ENCODE measurements at places on chromosomes 7 and 10. TPM values are rescaled to one million over a fixed set of nuclear protein-coding genes. Genes with fewer than 3 reads are reported as not detected.

SCIN gene
- polyA plus RNA-seq, result 122 TPM

AKR1C2 gene
- 39.3 TPM for polyA plus RNA-seq

ARMC3 gene
- 12.7 TPM for polyA plus RNA-seq

LRRTM3 gene
- 0.55 TPM for polyA plus RNA-seq

GRCh38 chr7:40915071-40915470, 780.3 kb downstream of the SUGCT start:
- DNase-seq, result no peak

NSUN6 gene
- 27.9 TPM for polyA plus RNA-seq

POLR1F gene
- polyA plus RNA-seq, result 23.2 TPM

GRCh38 chr7:112422842-112423496, 27.3 kb upstream of the IFRD1 start:
- no peak for DNase-seq

GRCh38 chr7:18474944-18475343, 20.6 kb upstream of the HDAC9 start:
- DNase-seq, result no peak

PRKAG2 gene
- polyA plus RNA-seq, result 6.1 TPM

- DNase-seq, result no peak
These were observed 572 bp downstream of the ATP5MF start for GRCh38 chr7:99465421-99465768.

GRCh38 chr10:116470768-116471415, 43.2 kb downstream of the PNLIPRP3 start:
- no peak for DNase-seq

GRCh38 chr7:42106562-42106961, 130.4 kb downstream of the GLI3 start:
- DNase-seq, result no peak

NKX1-2 gene
- not detected for polyA plus RNA-seq

ALKBH4 gene
- polyA plus RNA-seq, result 19.4 TPM

- DNase-seq, result no peak
These were observed 72.1 kb upstream of the FGL2 start for GRCh38 chr7:77271766-77272165.

GRCh38 chr10:76149602-76150138, 718.2 kb downstream of the LRMDA start:
- DNase-seq, result no peak

DNA sequence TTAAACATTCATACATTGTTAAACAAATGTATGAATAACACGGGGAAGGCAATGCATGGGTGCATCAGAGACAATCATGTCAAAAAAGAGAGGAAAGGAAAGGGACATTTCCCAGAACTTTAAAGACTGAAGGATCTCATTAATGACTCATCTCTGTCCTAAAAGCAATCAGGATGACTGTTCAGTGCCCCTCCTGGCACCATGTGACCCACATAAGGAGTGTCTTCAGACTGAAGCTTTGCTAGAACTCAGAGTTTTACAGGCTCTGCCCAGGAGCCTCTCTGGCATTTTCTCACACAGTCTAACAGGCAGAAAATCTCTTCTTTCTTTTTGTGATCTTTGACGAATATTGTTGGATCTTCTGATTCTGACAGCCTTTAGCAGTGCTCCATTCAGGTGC, 315.3 kb downstream of the OTUD1 start:
- DNase-seq, result no peak

- DNase-seq, result no peak
These were observed 1.3 kb upstream of the RASSF4 start for GRCh38 chr10:44958196-44958897.

AKR1C4 gene
- polyA plus RNA-seq, result not detected

- no peak for DNase-seq
These were observed 296.9 kb downstream of the SORCS3 start for GRCh38 chr10:104938031-104938430.

DNA sequence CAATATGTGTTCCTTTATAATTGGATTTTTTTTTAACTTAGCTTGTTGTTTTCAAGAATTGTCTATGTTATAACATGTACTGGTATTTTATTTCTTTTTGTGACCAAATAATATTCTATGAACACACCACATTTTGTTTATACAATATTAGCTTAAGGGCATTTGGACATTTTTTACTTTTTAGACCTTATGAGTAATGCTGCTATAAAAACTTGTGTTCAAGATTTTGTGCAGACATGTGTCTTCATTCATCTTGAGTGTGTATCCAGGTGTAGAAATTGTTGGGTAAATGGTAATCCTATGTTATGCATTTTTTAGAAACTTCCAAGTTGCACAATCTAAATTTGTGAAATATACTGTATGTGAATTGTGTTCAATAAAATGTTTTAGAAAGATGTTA, 936.7 kb downstream of the CCSER2 start:
- DNase-seq, result no peak

CCT6A gene
- polyA plus RNA-seq, result 241 TPM

DNA sequence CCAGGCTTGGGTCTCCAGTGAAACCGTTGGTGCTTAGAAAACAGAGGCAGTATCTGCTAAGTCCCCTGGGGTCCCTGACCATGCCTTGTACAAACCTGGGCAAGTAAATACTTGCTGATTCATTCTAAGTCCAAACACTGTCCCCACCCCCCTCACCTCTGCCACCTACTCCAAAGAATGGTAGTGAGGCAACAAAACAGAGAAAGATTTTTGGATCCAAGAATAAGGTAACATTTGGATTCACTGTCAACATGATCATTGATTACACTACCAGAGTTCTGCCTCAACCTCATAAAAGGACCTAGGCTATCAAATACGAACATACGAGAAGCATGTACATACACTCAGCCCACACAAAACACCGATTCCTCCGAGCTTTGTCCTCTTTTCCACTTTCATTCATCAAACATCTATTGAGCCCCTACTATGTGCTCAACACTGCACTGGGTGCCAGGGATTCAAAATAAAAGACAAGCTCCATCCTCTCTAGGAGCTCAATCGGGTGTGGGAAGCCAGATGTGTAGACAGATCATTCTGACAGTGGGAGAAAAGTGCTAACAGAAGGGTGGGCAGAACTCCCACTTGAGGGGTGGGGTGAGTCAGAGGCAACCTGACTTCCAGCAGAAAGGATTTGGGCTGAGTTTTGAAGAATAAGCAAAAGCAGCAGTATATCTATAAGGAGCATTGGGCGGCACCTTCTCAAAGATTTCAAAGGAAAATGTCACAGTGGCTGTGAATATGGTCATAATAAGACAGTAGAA, 71.2 kb downstream of the GFRA1 start:
- DNase-seq, result no peak

DNA sequence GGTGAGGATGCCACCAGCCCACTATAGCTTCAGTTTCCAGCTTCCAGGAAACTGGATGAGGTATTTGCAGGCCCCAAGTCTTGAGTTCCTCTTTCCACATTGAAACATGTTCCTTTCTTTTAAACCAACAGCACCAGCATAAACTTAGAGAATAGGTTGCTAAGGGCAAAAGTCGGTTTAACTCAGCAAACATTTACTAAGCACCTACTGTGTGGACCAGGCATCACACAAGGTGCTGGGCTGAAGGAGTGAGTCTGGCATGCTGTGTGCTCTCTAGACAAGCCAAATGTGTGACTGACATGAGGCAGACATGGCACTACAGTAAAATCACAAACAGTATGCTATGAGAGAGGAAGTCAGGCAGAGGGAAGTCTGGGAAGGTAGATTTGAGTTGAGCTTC, 11.0 kb upstream of the RASSF4 start:
- DNase-seq, result no peak

GRCh38 chr10:178723-179122, 43.5 kb downstream of the ZMYND11 start:
- DNase-seq, result no peak

FOXI2 gene
- 0.71 TPM for polyA plus RNA-seq

DNA sequence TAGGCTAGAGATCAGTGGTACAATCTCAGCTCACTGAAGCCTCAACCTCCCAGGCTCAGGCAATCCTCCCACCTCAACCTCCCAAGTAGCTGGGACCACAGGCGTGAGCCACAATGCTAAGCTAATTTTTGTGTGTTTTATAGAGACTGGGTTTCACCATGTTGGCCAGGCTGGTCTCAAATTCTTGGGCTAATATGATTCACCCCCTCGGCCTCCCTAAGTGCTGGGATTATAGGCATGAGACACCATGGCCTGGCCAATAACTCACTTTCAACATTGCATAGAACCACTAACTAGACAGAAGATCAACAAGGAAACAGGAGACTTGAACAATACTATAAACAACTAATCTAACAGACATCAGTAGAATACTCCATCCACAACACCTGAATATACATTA, 191.7 kb downstream of the LRRN3 start:
- no peak for DNase-seq

GRCh38 chr7:101363734-101364374, 1.2 kb downstream of the COL26A1 start:
- DNase-seq, result no peak

DNA sequence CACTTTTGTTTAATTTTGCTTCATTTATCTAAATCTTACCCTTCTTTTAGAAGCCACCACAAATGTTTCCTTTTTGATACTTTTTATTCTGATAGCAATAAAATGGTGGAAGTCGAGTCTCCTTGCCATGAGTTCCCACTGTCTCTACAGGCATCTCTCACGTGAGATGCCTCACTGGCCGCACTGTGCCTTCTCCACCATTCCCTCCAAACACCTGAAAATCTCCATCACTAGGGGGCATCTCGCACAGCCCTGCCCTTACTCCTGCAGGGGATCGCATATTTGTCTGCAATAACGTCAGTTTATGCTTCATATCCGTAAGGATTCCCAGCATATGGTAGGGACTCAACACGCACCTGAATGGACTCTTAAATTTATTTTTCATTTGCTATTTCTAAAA, 56.3 kb upstream of the NCAPG2 start:
- no peak for DNase-seq

VAX1 gene
- polyA plus RNA-seq, result not detected

NUTM2A gene
- 3.5 TPM for polyA plus RNA-seq

DNA sequence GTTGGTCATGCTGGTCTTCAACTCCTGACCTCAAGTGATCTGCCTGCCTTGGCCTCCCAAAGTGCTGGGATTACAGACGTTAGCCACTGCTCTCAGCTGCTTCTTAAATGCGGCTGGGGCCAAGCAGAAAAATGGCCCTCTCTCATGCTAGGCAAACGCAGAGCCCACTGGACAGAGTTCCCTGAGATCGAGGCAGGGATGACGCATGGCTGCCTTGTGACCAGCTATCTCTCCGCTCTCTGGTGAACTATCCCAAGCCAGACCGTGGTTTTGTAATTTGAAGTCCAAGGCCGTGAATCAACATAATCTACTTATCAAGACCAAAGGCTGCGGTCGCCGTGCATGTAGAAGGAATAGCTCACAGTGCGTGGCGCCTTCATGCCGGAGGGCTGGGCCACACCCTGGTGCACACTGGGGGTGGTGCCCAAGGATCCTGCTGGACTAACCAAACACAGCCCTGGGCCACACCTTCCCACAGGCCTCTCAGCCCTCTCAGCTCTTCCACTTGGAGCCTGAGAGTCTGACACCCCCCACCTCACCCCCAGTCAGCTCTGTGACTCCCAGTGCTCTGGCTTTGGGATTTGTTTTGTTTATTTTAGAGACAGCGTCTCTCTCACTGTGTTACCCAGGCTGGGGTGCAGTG, 88.1 kb upstream of the CUX1 start:
- no peak for DNase-seq

DNA sequence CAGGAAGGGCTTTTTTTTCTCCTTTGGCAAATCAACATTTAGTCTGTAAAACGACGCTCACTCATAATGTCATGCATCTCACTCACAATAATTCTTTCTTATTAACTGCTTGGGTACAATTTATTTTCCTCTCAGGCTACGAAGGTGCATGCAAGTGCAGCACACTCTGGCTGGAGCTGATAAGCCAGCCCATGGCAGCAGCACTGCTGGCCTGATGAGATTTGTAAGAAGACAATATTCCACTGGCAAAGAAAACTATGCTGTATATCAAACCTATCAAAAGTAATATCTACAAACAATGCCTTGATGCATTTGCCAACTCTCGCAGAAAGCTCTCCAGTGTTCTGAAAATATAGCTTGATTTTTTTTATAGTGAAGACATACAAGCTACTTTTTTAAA, 170.0 kb upstream of the PHF14 start:
- DNase-seq, result no peak

GRID1 gene
- 1.8 TPM for polyA plus RNA-seq

GRCh38 chr7:50591480-50592438, 26.6 kb upstream of the DDC start:
- DNase-seq, result no peak

- no peak for DNase-seq
These were observed 41.3 kb upstream of the ANK3 start for GRCh38 chr10:60430836-60431597.

- DNase-seq, result no peak
These were observed 14.5 kb downstream of the LIMK1 start for GRCh38 chr7:74097937-74098614.

DNA sequence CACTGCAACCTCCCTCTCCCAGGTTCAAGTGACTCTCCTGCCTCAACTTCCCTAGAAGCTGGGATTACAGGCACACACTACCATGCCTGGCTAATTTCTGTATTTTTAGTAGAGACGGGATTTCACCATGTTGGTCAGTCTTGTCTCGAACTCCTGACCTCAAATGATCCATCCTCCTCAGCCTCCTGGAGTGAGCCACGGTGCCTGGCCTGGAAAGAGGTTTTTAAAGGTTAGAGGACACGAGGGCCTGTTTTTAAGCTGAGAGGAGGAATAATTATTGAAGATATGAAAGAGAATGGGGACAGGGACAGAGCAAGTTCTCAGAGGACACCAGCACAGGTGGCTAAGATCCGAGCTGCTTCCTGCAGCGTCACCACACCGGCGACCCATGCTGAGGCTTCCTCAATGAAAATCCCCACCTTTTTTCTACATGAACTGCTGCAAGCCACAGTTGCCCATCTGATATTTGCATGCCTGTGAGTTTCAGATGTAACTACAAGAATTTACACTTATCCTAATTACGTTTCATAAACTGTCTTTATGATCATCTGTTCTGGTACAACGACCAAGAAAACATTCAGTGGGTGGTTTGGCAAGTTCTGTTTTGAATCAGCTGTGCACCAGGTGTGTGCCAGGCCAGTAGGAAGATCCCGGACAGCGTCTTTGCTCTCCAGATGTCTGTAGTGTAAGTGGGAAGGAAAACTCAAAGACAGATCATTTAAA, 76.0 kb downstream of the HIP1 start:
- no peak for DNase-seq

SPDYE1 gene
- polyA plus RNA-seq, result 0.80 TPM

DNA sequence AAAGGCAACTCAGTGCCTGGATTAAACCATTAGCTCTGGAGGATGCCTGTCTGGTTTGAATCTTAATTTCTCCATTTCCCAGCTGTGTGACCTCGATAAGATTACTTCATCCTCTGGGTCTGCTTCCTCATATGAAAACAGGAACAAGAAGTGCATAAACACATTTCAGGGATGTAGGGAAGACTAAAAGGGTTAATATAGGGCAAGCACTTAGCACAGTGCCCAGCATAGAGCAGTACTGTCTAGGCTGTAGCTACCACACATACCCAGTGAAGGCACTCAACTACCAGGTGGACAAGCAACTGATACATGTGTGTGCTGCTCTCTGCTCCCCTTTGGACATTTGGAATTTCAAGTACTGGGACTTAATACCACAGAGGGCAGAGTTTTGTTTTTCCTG, 85.4 kb downstream of the KCNMA1 start:
- DNase-seq, result no peak

All from left renal pelvis (tissue), 4 donors.